ENCODE measurements at places on chromosomes 4 and X. TPM values are rescaled to one million over a fixed set of nuclear protein-coding genes. Genes with fewer than 3 reads are reported as not detected.

DNA sequence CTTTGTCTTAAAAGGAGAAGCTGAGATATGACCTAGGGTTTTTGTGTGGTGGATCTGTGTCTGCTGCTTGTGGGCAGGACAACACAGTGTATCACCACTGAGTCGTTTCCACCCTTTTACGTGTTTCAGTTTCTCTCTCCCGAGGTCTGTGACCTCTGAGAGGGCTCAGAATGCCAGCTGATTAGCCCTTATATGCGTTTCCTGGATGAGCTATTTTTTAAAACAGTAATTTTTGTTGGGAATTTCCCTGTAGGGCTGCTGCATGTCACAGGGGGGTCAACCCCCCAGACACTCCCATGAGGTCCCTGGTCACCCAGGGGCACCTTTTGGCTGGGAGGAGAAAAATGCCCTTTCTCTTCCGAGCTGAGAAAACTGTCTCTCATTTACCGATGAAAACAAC is 170.4 kb upstream of the CASK start:
- no peaks in the 10 kb centered on the region for H3K4me1 ChIP-seq
- H3K27me3 ChIP-seq, result no peaks in the 10 kb centered on the region
- no peaks in the 10 kb centered on the region for H3K36me3 ChIP-seq
- H3K4me3 ChIP-seq, result no peak overlapping the region
- DNase-seq, result no peak

DNA sequence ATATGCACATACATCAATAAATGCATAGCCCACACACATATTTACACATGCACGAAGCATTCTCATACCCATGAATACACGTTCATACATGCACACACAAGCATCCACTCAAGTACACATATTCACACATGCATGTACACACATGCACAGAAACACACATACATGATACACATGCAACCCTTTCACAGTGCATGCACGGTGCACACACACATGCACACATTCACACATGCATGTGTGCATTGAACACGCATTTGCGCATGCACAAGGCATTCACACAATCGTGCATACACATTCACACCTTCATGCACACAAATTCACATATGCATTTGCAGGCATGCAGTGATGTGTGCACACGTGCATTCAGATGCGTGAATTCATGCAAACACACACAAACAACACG is 324.5 kb downstream of the DHRSX start:
- DNase-seq, result no peak
- H3K36me3 ChIP-seq, result no peaks in the 10 kb centered on the region
- no peak overlapping the region for H3K4me3 ChIP-seq
- no peaks in the 10 kb centered on the region for H3K27me3 ChIP-seq
- no peak overlapping the region for H3K27ac ChIP-seq
- no peaks in the 10 kb centered on the region for H3K4me1 ChIP-seq

The WNK3 gene
- total RNA-seq, result 0.52 TPM

The MAOA gene
- total RNA-seq, result 47.1 TPM

GRCh38 chr4:77232653-77233052 is 75.6 kb downstream of the CCNG2 start:
- H3K36me3 ChIP-seq, result no peaks in the 10 kb centered on the region
- DNase-seq, result no peak
- no peaks in the 10 kb centered on the region for H3K27me3 ChIP-seq

- H3K36me3 ChIP-seq, result no peaks in the 10 kb centered on the region
- H3K4me3 ChIP-seq, result no peak overlapping the region
- DNase-seq, result no peak
- no peaks in the 10 kb centered on the region for H3K27me3 ChIP-seq
- H3K27ac ChIP-seq, result no peak overlapping the region
These were observed 673.2 kb upstream of the FRG1 start for GRCh38 chr4:189267312-189267965.

The BEND2 gene
- total RNA-seq, result under 0.01 TPM

DNA sequence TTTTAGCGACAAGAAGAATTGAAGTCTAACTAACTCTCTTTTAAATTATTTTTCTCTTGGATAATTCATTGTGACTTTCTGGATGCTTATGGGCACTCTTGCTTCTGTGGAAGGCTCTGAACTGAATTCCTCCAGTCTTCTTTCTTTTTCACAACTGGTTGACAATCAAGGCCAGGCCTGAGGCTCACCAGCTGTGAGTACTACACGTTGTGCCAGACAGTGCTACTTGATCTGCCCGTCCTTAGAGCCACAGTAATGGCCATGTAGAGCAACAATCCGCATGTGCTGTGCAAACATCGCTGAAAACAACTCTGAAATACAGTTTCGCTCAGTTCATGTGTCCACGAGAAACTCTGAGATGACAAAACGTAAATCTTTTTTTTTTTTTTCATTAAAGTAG is 1336.3 kb upstream of the AGA start:
- H3K36me3 ChIP-seq, result no peaks in the 10 kb centered on the region
- no peaks in the 10 kb centered on the region for H3K4me1 ChIP-seq
- H3K27me3 ChIP-seq, result no peaks in the 10 kb centered on the region
- no peak for DNase-seq
- no peak overlapping the region for H3K27ac ChIP-seq

The BEX5 gene
- 7.0 TPM for total RNA-seq

The EDA2R gene
- 2.9 TPM for total RNA-seq

DNA sequence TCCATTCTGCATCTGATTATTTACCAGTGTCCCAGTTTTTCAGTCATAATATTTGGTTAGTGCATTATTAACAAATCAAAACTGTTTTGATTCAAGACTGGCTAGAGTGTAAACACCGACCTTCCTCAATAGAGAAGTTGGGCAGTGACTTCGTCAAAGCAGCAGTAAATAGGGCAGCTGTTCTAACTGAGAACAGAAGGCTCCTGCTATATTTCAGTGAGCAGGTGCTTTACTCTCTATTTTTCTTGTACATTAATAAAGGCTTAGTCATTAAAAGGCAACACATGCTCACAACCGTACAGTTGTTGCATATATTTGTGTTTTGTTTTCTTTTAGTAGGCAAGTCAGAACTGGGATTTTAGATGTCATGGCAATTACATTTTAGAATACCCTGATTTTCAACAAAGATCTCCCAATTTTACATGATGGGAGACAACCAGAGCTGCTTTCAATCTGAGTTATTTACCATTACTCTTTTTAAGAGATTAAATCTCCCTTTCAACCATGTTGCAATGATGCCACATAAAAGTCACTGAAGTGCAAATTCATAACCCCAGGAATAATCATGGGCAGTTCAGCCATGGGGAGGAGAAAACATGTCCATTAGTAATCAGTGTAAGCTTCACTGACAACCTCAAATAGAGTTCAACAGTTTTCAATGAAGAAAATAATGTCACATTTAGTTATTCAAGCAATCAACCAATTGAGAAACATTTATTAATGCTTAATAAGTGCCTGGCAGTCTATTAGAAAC is 233.3 kb downstream of the NDST4 start:
- no peaks in the 10 kb centered on the region for H3K27me3 ChIP-seq
- H3K4me1 ChIP-seq, result no peaks in the 10 kb centered on the region
- H3K4me3 ChIP-seq, result no peak overlapping the region
- H3K27ac ChIP-seq, result no peak overlapping the region
- no peak for DNase-seq
- H3K36me3 ChIP-seq, result no peaks in the 10 kb centered on the region

- no peak overlapping the region for H3K27ac ChIP-seq
- no peaks in the 10 kb centered on the region for H3K27me3 ChIP-seq
- no peak for DNase-seq
These were observed 229.5 kb downstream of the NKX6-1 start for GRCh38 chr4:84269536-84270044.

DNA sequence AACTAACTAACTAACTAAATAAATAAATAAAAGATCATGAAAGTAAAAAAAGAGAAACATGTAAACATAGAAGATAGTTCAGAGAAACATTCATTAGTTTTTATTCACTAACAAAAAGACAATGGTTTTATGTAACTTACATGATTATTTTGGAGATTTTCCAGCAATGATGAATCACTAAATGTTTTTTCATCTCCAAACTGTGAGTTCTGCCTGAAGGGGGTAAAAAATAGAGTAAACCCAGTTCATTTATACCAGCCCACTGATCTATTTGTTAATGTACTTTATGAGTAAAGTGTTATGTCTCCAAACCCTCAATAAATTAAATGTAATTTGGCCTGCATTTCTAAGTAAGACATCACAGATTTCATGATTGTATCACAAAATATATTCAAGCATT is 101.1 kb downstream of the ATP8A1 start:
- H3K4me1 ChIP-seq, result no peaks in the 10 kb centered on the region
- no peak overlapping the region for H3K4me3 ChIP-seq
- H3K27ac ChIP-seq, result no peak overlapping the region
- DNase-seq, result no peak
- H3K36me3 ChIP-seq, result no peaks in the 10 kb centered on the region

The NLRP2B gene
- not detected for total RNA-seq

- no peaks in the 10 kb centered on the region for H3K4me1 ChIP-seq
- no peak overlapping the region for H3K27ac ChIP-seq
- no peaks in the 10 kb centered on the region for H3K27me3 ChIP-seq
- no peak overlapping the region for H3K4me3 ChIP-seq
- no peak for DNase-seq
These were observed 353.8 kb downstream of the PRDM5 start for GRCh38 chr4:120568731-120569130.

DNA sequence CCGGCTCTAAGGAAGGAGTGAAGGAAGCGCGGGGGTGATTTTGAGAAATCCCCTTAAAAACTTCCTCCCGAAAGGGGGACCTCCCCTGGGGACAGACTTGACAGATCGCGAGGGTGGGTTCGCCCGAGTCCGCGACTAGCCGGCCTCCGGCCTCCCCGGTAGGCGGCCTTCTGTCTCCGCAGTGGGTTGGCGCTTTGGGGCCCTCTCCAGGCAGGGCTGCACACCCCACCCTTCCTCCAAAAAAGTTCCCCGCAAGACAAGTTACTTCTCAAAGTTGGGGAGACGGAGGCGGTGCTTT is 24.8 kb downstream of the HOPX start:
- H3K27ac ChIP-seq, result no peak overlapping the region
- H3K4me3 ChIP-seq, result peak overlapping the region; percentile 2
- H3K4me1 ChIP-seq, result peaks cover 17% of the 10 kb centered on the region
- no peak for DNase-seq
- H3K36me3 ChIP-seq, result no peaks in the 10 kb centered on the region

The PLA2G12A gene
- total RNA-seq, result 18.5 TPM

- H3K27ac ChIP-seq, result no peak overlapping the region
- H3K36me3 ChIP-seq, result no peaks in the 10 kb centered on the region
- H3K4me3 ChIP-seq, result no peak overlapping the region
- no peaks in the 10 kb centered on the region for H3K27me3 ChIP-seq
- no peak for DNase-seq
These were observed 44.6 kb upstream of the LEF1 start for GRCh38 chr4:108213308-108213707.

DNA sequence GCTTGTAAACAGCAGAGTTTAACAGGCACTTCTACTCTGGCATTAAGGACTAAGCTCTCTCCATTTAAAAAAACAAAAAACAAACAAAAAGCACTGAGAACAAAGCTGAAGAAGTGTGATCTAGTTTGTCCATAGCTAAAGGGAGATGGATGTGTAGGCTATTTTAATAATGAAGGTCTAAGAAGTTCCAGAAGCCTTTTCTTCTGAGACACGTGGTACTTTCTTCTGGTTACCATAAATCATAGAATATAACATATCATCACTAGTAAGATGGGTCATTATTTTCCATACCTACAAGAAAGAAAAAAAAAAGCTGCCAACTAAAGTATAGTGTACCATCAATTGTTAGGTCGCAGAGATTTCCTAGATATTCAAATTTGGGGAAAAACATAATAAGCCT is 722 bp upstream of the NBDY start:
- no peaks in the 10 kb centered on the region for H3K36me3 ChIP-seq
- no peaks in the 10 kb centered on the region for H3K27me3 ChIP-seq
- no peak for DNase-seq
- no peak overlapping the region for H3K27ac ChIP-seq
- H3K4me1 ChIP-seq, result no peaks in the 10 kb centered on the region
- no peak overlapping the region for H3K4me3 ChIP-seq

GRCh38 chr4:157994863-157995262 is 178.0 kb downstream of the GASK1B start:
- H3K4me3 ChIP-seq, result no peak overlapping the region
- peak overlapping the region; percentile 15 for H3K27ac ChIP-seq
- no peak for DNase-seq
- no peaks in the 10 kb centered on the region for H3K36me3 ChIP-seq
- no peaks in the 10 kb centered on the region for H3K27me3 ChIP-seq
- H3K4me1 ChIP-seq, result peaks cover 37% of the 10 kb centered on the region

- H3K36me3 ChIP-seq, result no peaks in the 10 kb centered on the region
- no peaks in the 10 kb centered on the region for H3K4me1 ChIP-seq
- no peak overlapping the region for H3K4me3 ChIP-seq
- no peaks in the 10 kb centered on the region for H3K27me3 ChIP-seq
- no peak overlapping the region for H3K27ac ChIP-seq
- DNase-seq, result no peak
These were observed 87.4 kb downstream of the ZXDA start for GRCh38 chrX:57822818-57823217.

DNA sequence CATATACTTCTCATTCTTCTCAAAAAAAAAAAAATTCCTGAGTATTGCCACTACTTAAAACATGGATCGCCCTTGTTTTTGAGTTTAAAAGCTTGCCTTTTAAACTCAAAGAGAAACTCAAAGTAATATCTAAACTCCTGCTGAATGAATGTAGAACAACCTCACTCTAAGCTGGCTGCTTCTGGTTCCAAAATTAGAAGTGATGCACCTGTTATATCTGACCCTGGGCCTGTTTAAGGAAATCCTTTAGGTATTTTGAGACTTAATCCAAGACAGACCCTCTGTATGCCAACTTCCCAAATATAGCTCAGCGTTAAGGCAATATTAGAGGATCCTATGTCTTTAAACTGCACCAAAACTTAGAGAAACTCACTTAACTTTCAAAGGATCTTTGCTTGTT is 1.8 kb upstream of the OTUD4 start:
- H3K36me3 ChIP-seq, result no peaks in the 10 kb centered on the region
- H3K27me3 ChIP-seq, result no peaks in the 10 kb centered on the region
- H3K4me3 ChIP-seq, result no peak overlapping the region
- H3K4me1 ChIP-seq, result peaks cover 15% of the 10 kb centered on the region

The SPANXA1 gene
- not detected for total RNA-seq

DNA sequence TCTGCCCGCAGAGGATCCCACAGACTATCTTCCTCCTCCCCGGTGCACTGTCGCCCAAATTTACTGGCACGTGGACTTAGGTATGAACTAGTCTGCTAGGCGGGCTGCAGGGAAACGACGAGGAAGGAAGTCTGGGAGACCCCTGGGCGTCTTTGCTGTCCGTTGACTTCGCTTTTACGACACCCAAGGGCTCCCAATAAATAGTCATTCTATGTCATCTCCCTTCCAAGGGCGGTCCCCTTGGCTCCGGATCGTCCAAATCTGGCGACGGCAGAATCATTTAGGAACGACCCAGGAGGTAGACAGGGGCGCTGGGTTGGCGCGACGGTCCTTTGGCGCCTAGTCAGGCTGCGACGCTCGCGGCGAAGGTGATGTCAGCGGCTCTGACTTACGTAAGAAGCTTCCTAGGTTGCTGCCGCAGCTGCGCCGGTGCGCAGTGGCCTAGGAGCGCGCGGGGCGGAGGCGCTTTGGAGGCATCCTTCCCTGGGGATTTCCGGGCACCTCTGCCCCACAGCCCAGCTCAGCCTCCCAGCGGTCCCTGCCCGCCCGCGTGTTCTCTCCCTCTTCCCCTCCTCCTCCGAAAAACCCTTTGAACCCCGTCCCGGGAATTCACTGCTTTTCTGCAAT is 2.2 kb downstream of the NHS start:
- peaks cover 8% of the 10 kb centered on the region for H3K4me1 ChIP-seq
- H3K27me3 ChIP-seq, result no peaks in the 10 kb centered on the region
- DNase-seq, result peak; percentile 3
- no peaks in the 10 kb centered on the region for H3K36me3 ChIP-seq

- DNase-seq, result no peak
- no peaks in the 10 kb centered on the region for H3K4me1 ChIP-seq
- H3K27ac ChIP-seq, result no peak overlapping the region
- no peak overlapping the region for H3K4me3 ChIP-seq
- H3K27me3 ChIP-seq, result no peaks in the 10 kb centered on the region
- no peaks in the 10 kb centered on the region for H3K36me3 ChIP-seq
These were observed 38.6 kb downstream of the MFAP3L start for GRCh38 chr4:169987327-169988228.

Data from body of pancreas (tissue), 4 donors.